Stimulated activated CD4-positive, alpha-beta T cell treated with anti-CD3 and anti-CD28 coated beads, TNF-alpha, amount 100 ng/mL, for 24 hours (primary cell): ENCODE measurements at places on chromosomes 7 and 10.

DNA sequence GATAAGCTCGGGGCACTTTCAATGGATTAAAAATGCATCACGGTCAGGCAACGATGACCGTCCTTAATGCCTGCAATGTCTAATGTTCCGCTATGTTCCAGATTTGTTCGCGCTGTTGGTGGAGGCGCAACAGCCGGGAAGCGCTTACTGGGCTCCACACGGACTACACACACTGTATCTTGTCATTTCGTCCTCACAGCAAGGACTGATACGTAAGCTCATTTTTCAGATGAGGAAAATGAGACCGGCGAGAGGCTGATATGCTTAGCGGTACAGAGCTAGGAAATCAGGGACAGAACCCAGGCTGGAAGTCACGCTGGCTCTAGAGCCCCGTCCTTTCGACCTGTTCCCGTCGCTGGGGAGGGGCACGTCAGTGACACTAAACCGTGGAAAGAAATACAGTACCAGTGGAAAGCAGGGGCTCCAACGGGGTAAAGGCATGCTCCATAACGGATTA, 670 bp downstream of the TPK1 start:
- DNase-seq, result no peak

GRCh38 chr7:145665499-145666258, 450.9 kb upstream of the CNTNAP2 start:
- no peak for DNase-seq

GRCh38 chr7:84642611-84643010, 448.0 kb upstream of the SEMA3A start:
- DNase-seq, result no peak

DNA sequence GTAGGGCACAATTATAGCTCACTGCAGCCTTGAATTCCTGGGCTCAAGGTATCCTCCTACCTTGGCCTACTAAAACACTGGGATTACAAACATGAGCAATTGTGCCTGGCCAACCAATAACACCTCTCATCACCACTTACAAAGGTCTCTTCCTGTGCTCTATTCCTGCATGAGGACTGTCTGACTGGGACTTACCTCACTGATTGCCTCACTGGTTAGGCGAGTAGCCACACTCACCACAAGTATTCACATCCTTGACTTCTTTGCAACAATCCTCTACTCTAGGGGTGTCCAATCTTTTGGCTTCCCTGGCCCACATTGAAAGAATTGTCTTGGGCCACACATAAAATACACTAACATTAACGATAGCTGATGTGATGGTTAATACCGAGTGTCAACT, 22.6 kb upstream of the PDIA4 start:
- DNase-seq, result no peak

DNA sequence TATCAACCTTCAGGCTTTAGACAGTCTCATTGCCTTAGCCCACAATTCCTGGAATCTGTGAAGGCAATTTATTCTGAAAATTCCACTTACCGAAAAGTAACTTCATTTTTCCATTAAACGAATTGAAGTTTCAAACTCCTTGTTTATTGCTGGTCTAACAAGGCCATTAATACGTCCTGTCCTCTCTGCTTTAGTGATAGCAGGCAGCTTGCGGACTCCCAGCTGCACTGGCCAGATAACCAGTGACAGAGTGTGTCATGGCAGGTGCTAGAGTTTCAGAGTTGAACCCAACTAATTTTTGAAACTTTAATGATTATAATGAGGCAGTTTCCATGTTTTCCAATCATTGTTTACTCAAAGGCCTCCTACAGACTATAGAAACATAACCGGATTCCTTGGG, 31.1 kb downstream of the LOXL4 start:
- no peak for DNase-seq

DNA sequence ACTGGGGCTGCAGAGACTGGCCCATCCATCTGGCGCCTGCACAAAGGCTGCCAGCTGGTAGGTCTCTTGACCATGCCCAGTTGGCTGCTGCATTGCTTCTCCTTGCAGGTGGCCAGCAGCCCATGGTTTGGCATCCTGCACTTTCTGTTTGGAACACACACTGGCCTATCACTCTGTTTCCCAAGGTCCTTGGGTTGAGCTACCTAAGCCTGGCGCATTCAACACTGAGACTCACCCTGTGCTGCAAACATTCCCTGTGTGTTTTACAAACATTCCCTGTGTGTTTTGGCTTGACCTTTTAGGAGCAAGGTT, 55.5 kb downstream of the TACR2 start:
- no peak for DNase-seq

- DNase-seq, result no peak
Observed at GRCh38 chr10:133124357-133125211, 35.4 kb upstream of the KNDC1 start.

GRCh38 chr7:115965796-115966475, 64.6 kb downstream of the TFEC start:
- no peak for DNase-seq

DNA sequence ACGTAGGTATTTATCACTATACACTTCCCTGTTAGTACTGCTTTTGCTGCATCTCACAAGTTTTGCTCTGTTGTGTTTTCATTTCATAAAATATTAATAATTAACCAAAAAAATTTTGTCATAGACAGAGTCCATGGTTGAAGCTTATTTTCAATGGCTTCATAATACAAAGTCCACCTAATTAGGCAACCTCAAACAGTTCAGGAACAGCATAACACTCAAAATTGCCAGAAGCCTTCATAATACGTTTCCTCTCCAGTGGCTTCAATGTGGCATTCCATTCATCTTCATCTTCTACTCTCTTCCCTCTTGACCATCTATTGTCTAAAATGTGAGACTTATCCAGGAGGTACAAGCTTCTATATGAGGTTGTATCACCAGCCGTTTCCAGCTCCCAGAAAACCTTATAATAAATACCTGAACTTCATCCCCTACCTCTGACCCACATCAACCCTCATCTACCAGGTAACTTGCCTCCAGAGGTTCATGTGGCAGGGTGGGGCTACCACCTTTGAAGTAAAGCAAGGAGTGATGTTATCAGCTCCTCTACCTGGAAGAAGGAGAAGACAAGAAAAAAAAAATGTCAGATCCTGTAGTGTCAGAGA, 337.3 kb downstream of the MALRD1 start:
- no peak for DNase-seq

- DNase-seq, result no peak
Observed at GRCh38 chr10:14016011-14016536, 314.6 kb downstream of the FRMD4A start.

DNA sequence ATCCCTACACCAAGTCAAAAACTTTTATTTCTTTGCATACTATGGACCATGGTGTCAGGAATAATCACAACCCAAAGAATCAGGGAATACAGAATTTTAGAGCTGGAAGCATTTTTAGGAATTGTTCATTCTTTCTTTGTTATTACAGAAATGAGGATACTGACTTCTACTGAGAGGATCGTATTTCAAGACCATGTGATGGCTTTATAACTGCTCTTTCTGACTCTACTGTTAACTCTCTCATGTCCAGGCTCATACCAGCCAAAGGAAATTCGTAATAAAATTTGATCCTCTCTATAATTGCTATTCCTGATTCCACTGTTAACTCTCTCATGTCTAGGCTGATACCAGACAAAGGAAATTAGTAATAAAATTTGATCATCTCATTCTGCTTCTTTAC, 1050.9 kb upstream of the C7orf33 start:
- no peak for DNase-seq

DNA sequence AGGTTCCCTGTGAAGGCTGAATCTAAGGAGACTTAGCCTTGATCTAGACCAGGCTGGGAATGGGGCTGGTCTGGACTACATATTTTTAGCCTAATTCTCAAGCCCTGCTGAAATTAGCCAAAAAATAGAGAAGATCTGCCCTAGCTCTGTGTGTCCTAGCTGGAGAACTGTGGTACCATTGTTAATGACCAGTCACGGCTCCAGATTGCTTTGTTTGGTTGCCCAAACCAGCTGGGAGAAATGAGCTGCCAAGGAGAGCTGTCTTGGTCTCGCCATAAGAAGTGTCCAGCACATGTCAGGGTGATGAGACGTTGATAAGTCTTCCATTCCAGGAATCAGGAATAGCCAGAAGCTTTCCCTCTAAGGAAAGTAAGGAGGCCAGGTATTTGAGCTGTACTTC, 20.7 kb downstream of the GBX1 start:
- no peak for DNase-seq

- DNase-seq, result no peak
Observed at GRCh38 chr7:33578166-33578565, 327.2 kb upstream of the BMPER start.

DNA sequence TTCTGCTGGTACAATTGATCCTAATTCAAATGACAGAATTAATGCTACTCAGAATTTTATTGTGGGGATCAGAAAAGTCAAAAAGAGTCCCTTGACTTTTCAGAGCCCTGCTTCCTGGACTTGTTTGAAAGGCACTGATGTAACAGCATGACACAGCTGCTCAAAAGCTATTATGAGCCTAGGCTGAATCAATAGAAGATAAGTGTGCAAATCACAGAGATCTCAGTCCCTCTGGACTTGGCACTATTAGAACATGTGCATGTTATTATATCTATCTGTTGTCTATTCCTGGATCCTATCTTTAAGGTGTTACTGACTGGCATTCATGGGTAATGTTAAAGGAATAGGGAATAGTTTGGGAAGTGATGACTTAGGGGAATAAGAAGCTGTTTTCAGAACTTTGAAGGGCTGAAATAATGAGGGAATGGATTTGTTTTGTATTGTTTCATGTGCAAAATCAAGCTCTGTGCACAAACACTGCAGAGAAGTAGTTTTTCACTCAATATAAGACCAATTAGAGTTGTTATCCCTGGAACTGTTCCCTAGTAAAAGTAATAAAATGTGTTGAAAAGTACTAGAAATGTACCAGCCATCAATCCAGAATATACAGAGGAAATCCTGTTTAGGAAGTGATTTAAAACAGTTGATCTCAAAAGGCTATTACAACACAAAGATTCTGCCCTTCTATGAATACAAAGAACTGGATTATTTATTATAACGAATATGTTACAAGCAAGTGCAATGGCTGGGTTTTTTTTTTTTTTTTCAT, 814.9 kb upstream of the C7orf33 start:
- no peak for DNase-seq

DNA sequence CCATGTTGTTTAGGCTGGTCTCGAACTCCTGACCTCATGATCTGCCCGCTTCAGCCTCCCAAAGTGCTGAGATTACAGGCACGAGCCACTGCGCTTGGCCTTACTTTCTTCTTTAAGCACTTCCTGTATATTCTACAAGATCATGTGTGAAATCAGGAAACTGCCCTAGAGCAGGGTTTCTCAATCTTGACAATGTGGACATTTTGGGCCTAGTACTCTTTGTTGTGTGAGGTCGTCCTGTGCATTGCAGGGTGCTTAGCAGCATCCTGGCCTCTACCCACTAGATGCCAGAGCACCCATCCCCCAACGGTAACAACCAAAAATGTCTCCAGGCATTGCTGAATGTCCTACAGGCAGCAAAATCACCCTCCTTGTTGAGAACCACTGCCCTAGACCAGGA, 24.7 kb downstream of the RRP12 start:
- DNase-seq, result no peak

DNA sequence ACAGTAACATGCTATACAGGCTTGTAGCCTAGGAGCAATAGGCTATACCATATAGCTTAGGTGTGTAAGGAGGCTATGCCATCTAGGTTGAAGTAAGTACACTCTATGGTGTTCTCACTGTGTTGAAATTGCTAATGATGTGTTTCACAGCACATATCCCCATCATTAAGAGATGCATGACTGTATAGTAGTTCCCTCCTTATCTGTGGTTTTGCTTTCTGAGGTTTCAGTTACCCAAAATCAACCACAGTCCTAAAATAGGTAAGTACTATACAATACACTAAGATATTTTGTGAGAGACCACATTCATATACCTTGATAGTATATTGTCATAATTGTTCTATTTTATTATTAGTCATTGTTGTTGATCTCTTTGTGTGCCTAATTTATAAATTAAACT, 12.7 kb downstream of the FZD1 start:
- no peak for DNase-seq

DNA sequence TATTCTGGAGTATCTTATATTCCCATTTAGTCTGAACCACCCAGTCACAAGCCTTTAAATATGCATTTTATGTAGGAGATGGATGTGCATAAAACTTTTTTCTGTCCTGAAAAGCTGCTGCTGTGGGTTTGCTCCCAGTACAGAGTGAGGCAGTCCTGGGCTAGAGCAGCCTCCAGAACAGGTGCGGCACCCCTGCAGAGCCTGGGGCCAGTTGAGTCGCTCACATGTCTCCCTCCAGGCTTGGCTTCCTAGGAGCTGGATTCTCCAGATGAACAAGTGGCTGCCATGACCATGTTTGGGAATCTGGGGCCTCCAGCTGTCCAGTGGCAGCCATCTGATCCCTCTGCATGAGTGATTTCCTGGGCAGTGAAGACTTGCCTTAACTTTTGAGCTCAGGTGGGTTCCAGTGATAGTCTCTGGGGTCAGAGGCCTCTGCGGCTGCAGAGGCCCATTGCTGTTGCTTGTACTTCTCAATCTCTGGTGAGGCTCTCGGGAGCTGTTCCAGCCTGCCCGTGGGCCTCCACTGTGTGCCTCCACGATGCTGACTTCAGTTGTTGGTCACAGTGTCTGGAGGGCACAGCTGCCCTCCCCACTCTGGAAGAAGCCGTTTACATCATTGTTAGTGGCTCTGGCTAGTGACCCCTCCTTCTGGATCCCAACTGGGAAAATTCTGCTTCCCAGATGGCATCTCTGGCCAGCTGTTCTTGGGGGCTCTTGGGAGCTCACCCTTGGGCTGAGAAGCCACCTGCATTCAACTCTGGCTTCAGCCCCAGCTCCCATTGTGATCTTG, 120.4 kb downstream of the EMX2 start:
- DNase-seq, result no peak

- no peak for DNase-seq
Observed at GRCh38 chr10:18875477-18875876, 173.1 kb upstream of the MALRD1 start.

DNA sequence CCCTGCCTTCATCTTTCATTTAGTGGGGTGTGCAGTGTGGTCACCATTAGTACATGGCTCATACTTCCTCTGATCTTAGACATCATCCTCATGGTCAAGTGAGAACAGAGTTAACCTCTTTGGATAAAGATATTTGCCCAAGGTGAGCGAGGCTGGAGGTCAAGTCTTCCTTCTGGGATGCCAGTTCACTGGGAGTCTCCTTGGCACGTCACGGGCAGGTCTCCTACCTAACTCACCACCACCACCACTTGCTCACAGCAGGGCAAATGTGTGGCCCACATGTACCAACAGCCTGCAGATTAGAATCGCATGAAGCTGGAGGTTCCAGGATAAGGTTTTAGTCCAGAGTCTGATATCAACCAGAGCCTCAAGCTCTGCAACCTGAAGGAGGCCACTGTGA, 164.6 kb downstream of the USP6NL start:
- DNase-seq, result no peak

GRCh38 chr7:92634205-92634604, 44.0 kb upstream of the FAM133B start:
- no peak for DNase-seq
